ENCODE measurements at places on chromosomes 2 and 18.
A peak's percentile ranks its signal among the peaks of the same experiment; 100 is the strongest.

DNA sequence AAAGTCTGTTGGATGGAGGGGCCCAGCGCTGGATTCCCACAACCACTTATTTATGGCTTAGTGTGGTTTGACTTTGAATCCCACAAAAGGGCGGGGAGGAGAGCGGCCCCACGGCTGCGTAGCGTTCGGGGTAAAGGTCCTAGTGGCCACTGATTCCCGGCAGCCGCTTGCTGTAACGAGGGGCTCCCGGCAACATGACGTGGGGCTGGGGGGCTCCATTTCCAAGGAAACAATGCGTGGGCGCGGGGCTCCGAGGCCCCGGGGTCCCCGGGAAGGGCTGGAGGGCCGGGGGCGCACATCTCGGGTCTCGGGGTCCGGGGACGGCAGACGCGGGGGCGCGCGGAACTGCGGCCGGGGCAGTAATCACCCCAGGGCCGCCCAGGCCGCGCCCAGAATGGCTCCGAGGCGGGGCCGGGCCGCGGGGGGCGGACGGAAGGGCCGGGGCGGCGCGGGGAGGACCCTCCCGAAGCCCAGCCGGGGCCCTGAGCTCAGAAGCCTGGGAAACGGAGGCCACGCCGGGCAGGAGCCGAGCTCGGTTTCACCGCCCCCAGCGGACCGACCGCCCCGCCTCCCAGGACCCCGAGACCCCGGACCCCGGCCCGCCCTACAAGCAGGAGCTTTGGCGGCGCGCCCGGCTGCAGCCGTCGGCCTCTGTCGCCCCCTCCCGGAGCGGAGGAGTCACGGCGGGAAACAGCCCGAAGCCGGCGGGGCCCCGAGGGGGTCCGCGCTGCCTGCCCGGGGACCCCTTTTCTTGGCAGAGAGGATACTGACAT, 11.9 kb upstream of the MLPH start:
- DNase-seq: peak; percentile 73

DNA sequence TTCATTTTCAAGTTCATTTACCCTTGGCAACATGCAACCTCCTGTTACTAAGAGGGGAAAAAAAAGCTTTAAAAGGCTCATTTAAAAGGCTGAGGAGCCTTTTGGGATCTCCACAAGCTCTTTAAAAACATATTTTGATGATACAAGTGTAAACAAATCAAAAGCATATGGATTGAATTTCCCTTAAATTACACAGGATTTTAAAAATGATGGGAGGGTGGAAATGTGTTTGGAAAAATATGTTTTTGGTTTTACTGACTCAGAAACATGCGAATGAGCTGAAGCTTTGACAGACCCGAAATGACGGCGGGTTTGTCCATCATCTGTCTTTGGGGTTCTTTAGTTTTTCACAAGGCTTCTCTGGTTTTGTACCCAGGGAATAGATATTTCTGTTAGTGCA, 180.6 kb upstream of the CCDC68 start:
- DNase-seq: no peak

DNA sequence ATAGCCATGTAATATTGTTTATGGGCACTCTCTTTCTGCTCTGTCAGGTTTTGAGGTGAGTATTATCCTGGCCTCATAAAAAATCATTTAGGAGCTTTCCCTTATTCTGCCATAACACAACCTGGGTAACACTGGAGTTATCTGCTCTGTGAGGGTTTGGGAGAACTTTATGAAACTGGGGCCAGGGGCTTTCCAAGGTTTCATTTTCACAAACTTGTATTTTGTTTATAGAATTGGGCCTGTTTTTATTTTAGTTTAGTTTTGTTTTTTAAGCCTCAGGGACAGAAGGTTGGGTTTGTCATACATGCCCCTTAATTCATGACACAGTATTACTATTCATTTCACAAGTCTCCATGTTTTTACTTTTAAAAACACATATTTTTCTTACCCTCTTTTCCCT, 83.5 kb downstream of the IRS1 start:
- no peak for DNase-seq

DNA sequence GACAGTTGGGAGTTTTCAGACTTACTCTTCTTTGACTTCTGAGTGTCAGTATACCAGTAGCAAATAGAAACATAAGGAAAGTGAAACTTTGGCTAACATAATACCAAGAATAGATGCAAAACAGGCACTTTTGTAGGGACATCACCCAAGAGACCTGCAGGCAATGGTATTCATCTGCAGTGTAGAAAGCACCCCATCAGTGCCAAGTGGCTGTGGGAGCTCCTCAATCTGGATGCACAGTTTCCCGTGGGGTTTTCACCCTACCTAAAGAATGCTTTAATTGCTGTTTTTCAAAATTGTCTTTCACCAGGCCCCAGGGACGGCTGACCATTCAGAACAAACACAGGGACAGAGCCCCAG, 96.6 kb upstream of the GPR45 start:
- no peak for DNase-seq

- DNase-seq: no peak
These were observed 490.4 kb upstream of the ID2 start for GRCh38 chr2:8191427-8191826.

- no peak for DNase-seq
These were observed 6.2 kb upstream of the IL1RL2 start for GRCh38 chr2:102180687-102180999.

GRCh38 chr2:172296267-172297046, 130.9 kb upstream of the ITGA6 start:
- DNase-seq: no peak

- no peak for DNase-seq
These were observed 16.6 kb upstream of the TTL start for GRCh38 chr2:112465382-112465781.

DNA sequence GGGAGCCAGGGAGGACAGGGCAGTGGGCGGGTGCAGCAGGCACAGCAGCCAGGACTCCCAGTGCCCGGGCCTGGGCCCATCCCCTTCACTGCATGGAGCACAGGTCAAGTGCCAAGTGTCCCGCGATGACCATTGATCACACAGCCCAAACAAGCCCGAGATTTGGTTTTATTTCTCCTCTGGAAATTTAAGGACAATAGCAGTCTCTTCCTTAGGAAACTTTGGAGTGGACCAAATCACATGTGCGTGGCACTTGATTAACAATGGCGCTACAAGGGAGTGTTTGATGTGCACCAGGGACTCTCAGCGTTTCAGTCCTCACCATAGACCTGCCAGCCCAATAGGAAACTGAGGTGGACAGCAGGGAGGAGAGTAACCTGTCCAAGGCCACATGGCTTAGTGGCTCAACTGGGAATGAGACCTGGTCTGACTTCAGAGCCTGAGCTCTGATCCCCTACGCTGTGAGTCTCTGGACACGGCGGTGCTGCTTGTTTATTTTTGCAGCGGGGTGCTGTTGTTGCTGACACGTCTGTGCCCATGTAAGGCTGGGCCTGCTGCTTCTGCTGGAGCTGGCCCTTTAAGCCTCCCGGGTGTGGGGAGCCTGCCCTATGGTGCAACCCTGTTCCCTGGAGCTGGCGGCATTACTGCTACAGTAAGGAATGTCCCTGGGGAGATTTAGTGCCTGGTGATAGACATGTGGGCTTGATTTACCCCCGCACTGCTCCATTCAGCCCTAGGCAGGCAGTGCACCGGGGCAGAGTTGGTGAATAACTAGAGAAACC, 194.2 kb downstream of the INHBB start:
- no peak for DNase-seq

DNA sequence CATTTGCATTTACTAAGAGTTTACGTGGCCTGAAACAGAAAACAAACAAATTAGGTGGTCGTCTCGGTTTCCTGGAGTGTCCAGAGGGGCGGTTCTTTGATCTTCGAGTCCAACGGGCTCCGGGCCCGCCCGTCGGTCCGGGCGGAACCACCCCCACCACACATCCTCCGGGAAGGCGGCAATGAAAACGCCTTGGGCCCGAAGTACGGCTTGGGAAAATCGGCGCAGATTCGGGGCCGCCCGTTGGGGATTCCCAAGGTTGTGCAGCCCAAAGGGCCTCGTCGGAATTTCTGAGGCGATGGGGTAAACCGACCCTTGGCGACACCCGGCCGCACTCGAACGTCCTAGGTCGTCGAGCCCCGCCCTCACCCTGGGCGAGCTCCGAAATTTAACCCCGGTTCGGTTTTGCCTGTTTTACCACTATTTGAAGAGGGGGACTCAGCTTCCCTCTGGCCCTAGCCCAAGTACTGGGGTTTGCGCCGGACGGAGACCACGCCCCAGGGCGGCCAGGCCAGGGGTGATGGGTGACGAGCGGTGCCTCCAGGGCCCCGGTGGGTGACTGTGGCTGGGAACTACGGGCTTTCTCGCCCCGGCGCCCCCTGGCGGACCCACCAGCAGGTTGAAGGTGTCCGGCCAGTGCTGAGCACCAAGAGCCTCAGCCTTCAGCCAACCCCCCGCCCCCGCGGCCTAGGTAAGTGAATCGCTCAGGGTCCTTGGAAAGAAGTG, 1.9 kb upstream of the CFAP53 start:
- peak; percentile 75 for DNase-seq

GRCh38 chr18:49699303-49699702, 114.0 kb downstream of the ACAA2 start:
- no peak for DNase-seq

- no peak for DNase-seq
These were observed 138.6 kb upstream of the GLI2 start for GRCh38 chr2:120596990-120597594.
